ENCODE measurements at places on chromosomes 2 and 18.
A peak's percentile ranks its signal among the peaks of the same experiment; 100 is the strongest.

GRCh38 chr2:231259104-231259503 is 60.7 kb downstream of the ARMC9 start:
- H3K4me1 ChIP-seq, result peaks cover 19% of the 10 kb centered on the region
- H3K27ac ChIP-seq, result no peak overlapping the region
- no peaks in the 10 kb centered on the region for H3K36me3 ChIP-seq
- no peak overlapping the region for H3K4me3 ChIP-seq

DNA sequence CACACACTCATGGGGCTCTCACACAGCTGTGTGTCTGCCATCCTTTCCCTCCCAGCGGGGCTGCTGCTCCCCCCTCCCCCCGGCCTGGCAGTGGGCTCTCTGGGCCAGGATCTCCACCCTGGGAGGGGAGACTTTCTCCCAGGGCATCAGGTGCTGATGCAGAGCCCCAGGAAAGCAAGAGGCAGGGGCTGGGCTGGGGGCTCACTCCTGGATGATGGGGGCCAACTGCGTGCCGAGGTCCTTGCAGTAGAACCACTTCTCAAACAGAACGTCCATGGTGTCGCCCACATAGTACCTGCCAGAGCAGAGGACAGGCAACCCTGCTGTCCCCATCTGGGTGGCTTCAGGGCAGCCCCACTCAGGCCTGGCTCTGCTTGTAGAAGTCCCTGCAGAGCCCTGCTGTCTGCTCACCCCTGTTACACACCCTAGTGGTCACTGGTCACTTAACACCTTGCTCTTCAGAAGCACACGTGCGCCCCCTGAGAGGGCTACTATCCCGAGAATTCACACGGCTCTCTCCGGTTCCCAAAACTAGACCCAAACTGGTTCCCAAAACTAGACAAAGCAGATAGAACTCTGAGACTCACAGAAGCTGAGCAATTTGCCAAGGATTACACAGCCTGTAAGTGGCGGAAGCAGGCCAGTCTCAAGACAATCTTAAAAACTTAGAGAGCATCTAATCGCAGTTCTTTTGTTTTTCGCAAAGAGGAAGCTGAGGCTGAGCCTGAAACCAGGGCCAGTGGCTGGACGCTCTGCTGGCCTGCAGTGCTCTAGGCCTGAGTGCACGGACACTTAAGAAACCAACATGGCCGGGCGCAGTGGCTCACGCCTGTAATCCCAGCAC is 6.6 kb upstream of the OXER1 start:
- no peaks in the 10 kb centered on the region for H3K27me3 ChIP-seq
- no peaks in the 10 kb centered on the region for H3K36me3 ChIP-seq
- no peak overlapping the region for H3K27ac ChIP-seq
- DNase-seq, result no peak
- H3K4me1 ChIP-seq, result no peaks in the 10 kb centered on the region
- no peak overlapping the region for H3K4me3 ChIP-seq

DNA sequence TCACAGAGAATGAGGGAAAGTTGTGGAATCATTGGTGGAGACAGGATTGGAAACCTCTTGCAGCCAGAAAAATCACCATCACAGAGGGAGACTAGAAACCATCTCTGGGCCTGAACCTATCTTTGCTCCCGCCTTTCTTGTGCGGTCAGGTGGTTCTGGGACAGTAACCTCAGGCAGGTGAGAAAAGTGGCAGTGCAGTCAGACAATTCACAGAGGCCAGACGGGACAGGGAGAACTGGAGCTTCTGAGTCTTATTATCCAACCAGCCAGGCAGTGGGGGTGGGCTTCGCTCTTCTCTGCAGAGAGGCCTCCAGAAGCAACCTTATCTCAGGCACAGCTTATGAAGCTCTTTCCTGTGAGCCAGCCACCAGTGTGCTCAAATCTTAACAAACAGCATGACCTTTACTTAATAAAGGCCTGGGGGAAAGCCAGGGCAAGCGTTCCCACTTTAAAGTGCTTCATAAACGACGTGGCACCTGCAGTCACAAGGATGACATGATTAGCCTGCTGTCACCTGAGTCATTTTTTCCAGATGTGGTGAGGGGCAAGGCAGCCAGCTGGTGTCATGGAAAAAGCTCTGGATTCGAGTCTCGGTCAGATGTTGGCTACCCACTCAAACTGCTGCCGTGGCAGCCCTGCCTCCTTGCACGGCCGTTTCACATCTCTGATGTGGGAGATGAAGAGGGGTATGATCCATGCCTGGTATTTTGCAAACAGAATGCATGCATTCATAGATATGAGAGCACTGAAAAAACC is 109.7 kb downstream of the B3GNT2 start:
- H3K27ac ChIP-seq, result no peak overlapping the region
- no peaks in the 10 kb centered on the region for H3K4me1 ChIP-seq
- H3K4me3 ChIP-seq, result no peak overlapping the region
- no peak for DNase-seq
- no peaks in the 10 kb centered on the region for H3K27me3 ChIP-seq

GRCh38 chr2:112340475-112341267 is 65.3 kb downstream of the ZC3H6 start:
- H3K4me1 ChIP-seq, result no peaks in the 10 kb centered on the region
- no peak for DNase-seq
- no peak overlapping the region for H3K27ac ChIP-seq
- H3K4me3 ChIP-seq, result no peak overlapping the region
- H3K36me3 ChIP-seq, result no peaks in the 10 kb centered on the region

- H3K36me3 ChIP-seq, result no peaks in the 10 kb centered on the region
- no peaks in the 10 kb centered on the region for H3K4me1 ChIP-seq
- no peak overlapping the region for H3K27ac ChIP-seq
- no peak for DNase-seq
- H3K27me3 ChIP-seq, result no peaks in the 10 kb centered on the region
- no peak overlapping the region for H3K4me3 ChIP-seq
Measured at GRCh38 chr2:69223759-69224511, 163.1 kb downstream of the GFPT1 start.

DNA sequence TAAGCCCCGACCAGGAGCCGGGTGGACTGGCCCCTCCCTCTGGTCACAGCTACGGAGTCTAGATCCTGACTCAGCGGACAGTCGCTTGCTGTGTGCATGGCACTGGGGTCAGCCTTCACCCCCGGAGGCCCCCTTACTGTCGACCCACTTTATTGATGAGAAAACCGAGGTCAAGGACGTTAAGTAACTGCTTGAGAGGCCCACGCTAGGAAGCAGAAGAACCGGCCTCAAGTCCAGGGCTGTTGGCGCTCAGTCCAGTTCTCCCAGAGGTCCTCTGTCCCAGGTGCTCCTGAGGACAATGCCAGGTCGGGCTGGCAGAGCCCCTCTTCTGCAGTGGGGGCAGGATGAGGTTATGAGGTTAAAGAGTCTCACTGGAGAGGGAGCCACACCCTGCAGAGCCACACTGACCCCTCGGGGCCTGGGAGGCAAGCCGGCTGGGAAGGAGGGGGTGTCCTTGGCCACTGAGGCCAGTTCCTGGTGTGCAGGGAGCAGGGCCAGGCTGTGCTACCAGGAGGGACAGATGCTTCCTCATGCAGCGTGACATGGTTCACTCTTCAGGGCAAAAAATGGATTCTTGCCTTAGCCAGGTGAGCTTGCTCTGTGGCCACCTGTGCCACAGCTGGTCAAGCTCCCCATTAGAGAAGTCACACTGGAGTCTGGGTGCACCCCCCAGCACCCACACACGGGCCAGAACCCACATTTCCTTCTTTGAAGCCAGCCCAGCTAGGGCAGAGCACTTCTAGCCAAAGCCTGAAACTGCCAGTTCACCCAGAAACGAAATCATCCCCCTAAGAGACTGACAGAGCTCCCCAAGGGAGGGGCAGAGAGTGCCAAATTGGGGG is 47.3 kb upstream of the HPCAL1 start:
- H3K4me1 ChIP-seq, result no peaks in the 10 kb centered on the region
- no peak overlapping the region for H3K27ac ChIP-seq
- H3K36me3 ChIP-seq, result no peaks in the 10 kb centered on the region
- DNase-seq, result no peak

GRCh38 chr18:36183987-36184386 is 3.3 kb upstream of the MOCOS start:
- no peak for DNase-seq
- no peaks in the 10 kb centered on the region for H3K27me3 ChIP-seq
- H3K4me1 ChIP-seq, result no peaks in the 10 kb centered on the region
- no peak overlapping the region for H3K27ac ChIP-seq
- no peaks in the 10 kb centered on the region for H3K36me3 ChIP-seq

DNA sequence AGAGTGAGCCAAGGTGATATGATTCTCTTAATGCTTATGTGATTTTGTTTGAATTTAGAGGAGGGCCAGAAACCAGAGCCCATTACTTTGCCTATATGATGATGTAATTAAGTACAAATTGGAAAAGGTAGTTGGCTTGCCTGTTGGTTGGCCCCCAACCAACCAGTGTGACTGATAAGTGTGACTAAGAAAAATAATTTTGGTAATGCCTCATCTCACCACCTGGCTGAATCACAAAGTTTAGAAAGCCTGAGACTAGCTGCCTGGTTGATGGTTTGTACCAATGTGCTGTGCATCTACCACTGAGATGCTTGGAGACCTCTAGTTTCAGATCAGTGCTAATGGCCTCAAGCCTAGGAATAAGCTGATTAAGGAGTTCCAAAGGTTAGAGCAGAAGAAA is 338.7 kb downstream of the CDH2 start:
- H3K27ac ChIP-seq, result no peak overlapping the region
- no peaks in the 10 kb centered on the region for H3K27me3 ChIP-seq
- no peaks in the 10 kb centered on the region for H3K36me3 ChIP-seq
- DNase-seq, result no peak

- peak overlapping the region; percentile 92 for H3K27ac ChIP-seq
- H3K36me3 ChIP-seq, result peaks cover 6% of the 10 kb centered on the region
- H3K4me1 ChIP-seq, result peaks cover 69% of the 10 kb centered on the region
- H3K27me3 ChIP-seq, result no peaks in the 10 kb centered on the region
- peak overlapping the region; percentile 59 for H3K4me3 ChIP-seq
Measured at GRCh38 chr2:98771721-98772524, 41.0 kb upstream of the MGAT4A start.

GRCh38 chr2:47719099-47719498 is 63.8 kb upstream of the MSH6 start:
- H3K27me3 ChIP-seq, result no peaks in the 10 kb centered on the region
- H3K36me3 ChIP-seq, result no peaks in the 10 kb centered on the region
- no peak overlapping the region for H3K27ac ChIP-seq
- no peaks in the 10 kb centered on the region for H3K4me1 ChIP-seq
- DNase-seq, result no peak

- no peaks in the 10 kb centered on the region for H3K4me1 ChIP-seq
- DNase-seq, result no peak
- no peak overlapping the region for H3K4me3 ChIP-seq
- no peaks in the 10 kb centered on the region for H3K27me3 ChIP-seq
- no peaks in the 10 kb centered on the region for H3K36me3 ChIP-seq
Measured at GRCh38 chr18:42850174-42851083, 265.1 kb downstream of the RIT2 start.

- no peaks in the 10 kb centered on the region for H3K27me3 ChIP-seq
- no peak overlapping the region for H3K4me3 ChIP-seq
- H3K4me1 ChIP-seq, result peaks cover 47% of the 10 kb centered on the region
- peak; percentile 50 for DNase-seq
Measured at GRCh38 chr2:191322828-191323506, 77.8 kb downstream of the MYO1B start.

DNA sequence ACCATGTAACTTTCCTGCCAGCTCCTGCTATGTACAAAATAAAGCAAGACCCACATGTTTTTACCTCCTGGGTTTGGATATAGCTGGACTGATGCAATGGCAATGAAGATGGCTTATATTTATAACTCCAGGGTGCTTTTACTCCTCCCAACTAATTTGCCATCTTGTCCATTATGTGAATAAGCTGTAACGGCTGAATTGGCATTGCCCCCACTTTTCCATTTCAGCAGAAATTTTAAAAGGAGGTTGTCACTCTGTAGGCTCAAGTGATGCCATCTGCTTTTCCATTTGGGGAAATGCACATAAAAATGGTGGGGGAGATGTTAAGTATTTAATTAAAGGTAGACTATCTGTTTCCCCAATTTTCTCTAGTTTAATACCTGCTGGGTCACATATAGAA is 345.5 kb downstream of the ERBB4 start:
- no peaks in the 10 kb centered on the region for H3K36me3 ChIP-seq
- H3K27ac ChIP-seq, result no peak overlapping the region
- no peaks in the 10 kb centered on the region for H3K27me3 ChIP-seq
- H3K4me3 ChIP-seq, result no peak overlapping the region

GRCh38 chr18:69622961-69623360 is 222.3 kb downstream of the DOK6 start:
- no peak overlapping the region for H3K27ac ChIP-seq
- no peak for DNase-seq
- no peaks in the 10 kb centered on the region for H3K4me1 ChIP-seq
- H3K4me3 ChIP-seq, result no peak overlapping the region

GRCh38 chr2:82007071-82007664 is 1702.6 kb upstream of the LRRTM1 start:
- H3K4me1 ChIP-seq, result no peaks in the 10 kb centered on the region
- no peak for DNase-seq
- no peaks in the 10 kb centered on the region for H3K27me3 ChIP-seq

GRCh38 chr18:61435064-61435652 is 101.9 kb downstream of the CDH20 start:
- no peaks in the 10 kb centered on the region for H3K36me3 ChIP-seq
- H3K27me3 ChIP-seq, result no peaks in the 10 kb centered on the region
- H3K27ac ChIP-seq, result no peak overlapping the region
- no peaks in the 10 kb centered on the region for H3K4me1 ChIP-seq

DNA sequence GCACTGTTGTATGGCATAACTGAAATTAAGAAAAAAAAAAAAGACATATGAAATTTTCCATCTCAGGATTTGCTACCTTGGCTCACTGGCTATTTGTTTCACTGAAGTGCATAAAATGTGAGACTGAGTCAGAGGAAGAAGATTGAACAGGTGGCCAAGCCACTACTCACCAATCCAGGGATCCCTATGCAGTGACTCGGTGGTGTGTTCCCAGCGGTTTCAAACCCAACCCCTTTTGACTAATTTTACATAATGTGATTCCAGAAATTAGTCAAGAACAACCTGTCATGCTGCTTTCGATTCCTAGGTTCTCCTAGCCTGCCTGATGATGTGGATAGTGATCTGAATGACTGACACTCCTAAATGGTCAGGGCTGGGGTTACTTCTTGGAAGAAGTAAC is 77.3 kb downstream of the KLHL14 start:
- H3K27ac ChIP-seq, result no peak overlapping the region
- no peak overlapping the region for H3K4me3 ChIP-seq
- H3K4me1 ChIP-seq, result no peaks in the 10 kb centered on the region
- H3K27me3 ChIP-seq, result no peaks in the 10 kb centered on the region

GRCh38 chr2:202589582-202589949 is 45.2 kb upstream of the FAM117B start:
- H3K4me3 ChIP-seq, result no peak overlapping the region
- H3K27me3 ChIP-seq, result no peaks in the 10 kb centered on the region
- DNase-seq, result no peak
- H3K36me3 ChIP-seq, result no peaks in the 10 kb centered on the region

- H3K4me1 ChIP-seq, result no peaks in the 10 kb centered on the region
- no peak within 1 kb of the TSS for H3K4me3 ChIP-seq
- peaks cover 24% of the 10 kb centered on the region for H3K27me3 ChIP-seq
- DNase-seq, result no peak
Measured at GRCh38 chr2:85577386-85578242, at the start of gene VAMP8. Gene VAMP8 (plus strand): TSS chr2:85577586. CDS start chr2:85577647, 61 bp downstream.

DNA sequence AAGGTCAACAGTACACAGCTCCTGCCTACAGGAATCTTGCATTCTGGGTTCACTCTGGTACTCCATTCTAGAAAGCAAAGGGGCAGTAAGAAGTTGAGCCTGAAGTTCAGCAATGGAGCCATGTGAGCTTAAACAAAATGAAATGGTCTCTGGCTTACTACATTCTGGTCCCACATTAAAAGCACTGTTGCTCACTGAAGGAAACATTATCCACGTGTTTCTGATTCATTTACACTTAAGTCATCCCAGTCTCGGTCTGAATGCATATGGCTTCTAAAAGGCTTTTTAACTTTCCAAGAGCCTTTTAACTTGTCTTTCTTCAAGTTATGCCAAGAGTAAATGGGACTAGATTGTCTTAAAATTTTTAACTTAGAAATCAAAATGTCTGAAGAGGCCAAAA is 177.8 kb downstream of the LNPK start:
- H3K4me1 ChIP-seq, result no peaks in the 10 kb centered on the region
- no peak overlapping the region for H3K4me3 ChIP-seq

Data from DND-41 (cell line).